Coronary artery (tissue), 2 donors: ENCODE measurements at places on chromosomes 1 and 21.

DNA sequence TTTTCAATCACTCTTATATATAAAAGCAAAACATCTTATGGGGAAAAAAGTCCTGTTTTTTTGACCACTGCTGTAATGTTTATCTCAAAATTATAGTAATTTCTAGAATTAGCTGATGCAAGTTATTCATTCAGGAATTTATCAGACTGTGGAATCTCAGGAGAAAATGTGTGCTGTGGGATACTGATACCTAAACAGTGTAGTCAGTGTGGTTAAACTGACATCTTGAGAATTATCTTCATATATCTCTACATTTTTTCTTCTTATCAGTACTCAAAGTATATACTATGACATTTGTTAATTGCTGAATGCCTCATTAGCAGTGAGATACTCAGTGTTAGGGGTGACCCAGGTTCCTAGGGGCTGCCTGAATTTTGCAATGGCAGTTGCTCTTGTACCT lies 839.3 kb downstream of the KCNT2 start:
- no peak for DNase-seq

GRCh38 chr1:198440842-198441241 lies 99.6 kb downstream of the ATP6V1G3 start:
- DNase-seq: no peak

GRCh38 chr1:94284476-94284875 lies 47.1 kb upstream of the ARHGAP29 start:
- DNase-seq: no peak

DNA sequence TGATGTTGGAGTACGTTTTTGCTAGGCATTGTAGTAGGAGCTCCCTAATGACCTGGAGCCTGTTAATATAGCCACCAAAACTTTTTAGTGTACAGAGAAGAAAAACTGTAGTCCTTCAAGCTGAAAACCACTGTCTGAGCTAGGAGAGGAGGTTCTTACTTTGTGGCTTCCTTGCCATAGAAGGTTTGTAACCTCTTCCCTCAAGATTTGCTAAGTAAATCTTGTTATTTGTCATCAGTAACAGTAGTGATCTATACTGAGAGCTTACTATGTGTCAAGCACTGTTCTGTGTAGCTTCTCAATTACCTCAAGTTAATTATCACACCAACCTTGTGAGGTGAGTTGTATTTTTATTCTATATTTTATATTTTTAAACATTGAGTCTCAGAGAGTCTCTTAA lies 21.2 kb upstream of the LRRC8C start:
- DNase-seq: no peak

DNA sequence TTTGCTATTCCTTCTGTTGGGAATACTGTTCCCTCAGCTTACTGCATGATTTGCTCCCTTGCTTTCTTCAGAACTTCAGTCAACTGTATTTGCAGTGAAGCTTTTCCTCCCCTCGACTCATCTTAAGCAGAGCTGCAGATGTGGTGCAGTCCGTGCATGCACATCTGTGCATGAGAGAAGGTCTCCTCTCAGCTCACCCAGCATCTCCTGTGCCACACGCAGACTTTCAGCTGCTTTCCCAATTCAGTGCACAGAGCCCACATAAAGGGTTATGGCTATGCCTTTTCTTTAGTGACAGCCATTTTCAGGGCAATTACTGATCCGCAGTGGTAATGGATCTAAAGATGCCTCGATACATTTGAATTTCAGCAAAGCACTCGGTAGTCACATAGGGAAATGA lies 13.5 kb upstream of the NTPCR start:
- no peak for DNase-seq

DNA sequence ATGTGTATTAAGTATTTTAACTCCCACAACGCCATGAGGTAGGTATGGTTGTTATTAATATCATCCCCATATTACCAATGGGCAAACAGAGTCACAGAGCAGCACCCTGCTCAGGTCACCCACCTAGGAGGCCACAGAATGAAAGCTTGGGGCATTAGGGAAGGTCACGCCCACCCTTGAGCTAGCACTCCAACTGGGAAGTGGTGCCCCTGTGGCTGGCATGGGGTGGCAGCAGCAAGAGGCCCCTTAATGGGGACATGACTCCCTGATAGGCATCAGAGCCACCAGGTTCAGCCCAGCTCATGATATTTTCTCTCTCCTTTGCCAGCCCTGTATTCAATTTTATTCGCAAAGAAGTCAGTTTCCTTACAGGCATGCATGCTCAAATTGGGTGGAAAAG lies 90.6 kb downstream of the DMRTB1 start:
- DNase-seq: no peak

DNA sequence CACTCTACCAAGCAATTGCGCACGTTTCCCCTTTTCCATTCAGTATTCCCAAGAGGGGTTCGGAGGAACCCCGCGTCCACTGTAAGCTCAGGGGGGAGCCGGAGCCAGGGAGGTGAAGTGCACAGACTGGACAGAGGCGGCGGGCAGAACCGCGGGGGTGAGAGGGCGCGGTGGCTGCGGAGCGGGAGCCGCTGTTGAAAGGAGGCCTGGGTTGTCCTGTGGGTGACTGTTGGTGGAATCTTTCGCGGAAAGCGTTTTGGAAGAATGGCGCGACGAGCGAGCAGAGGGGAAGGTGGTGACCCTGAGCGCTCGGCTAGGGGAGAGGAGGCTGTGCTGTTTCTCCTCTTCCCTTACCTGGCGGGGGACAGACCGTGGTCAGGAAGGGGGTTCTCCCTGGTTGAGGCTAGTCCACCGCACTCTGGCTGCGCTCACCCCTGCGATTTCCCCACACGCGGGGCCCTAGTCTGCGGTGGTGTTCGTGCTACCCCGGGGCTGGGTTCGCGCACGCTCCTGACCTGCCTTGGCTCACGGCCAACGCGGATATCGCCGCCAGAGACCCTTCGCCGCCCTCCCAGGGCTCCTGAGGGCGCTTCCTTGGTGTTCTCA lies 92.8 kb downstream of the PRKAB2 start:
- no peak for DNase-seq

GRCh38 chr1:164618202-164618564 lies 59.2 kb downstream of the PBX1 start:
- no peak for DNase-seq

GRCh38 chr1:226676381-226676780 lies 62.7 kb downstream of the ITPKB start:
- DNase-seq: no peak

DNA sequence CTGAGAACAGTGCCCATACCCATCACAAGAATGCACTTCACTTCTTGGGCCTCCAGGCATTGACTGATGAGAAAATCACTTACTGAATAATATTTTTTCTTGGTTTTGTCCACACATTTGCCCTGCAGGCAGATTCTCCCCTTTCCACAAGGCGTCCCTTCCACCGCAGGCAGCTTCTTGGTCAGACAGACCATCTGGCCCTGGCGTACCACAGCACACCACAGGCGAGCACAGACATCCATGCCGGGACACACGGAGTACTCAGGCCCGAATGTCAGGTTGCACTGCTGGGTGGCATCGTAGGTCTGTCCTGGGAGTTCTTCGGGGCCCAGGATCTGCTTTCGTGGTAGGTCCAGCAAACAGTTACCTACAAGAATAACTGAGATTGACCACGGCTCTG lies 32.5 kb downstream of the ADAMTS5 start:
- no peak for DNase-seq

DNA sequence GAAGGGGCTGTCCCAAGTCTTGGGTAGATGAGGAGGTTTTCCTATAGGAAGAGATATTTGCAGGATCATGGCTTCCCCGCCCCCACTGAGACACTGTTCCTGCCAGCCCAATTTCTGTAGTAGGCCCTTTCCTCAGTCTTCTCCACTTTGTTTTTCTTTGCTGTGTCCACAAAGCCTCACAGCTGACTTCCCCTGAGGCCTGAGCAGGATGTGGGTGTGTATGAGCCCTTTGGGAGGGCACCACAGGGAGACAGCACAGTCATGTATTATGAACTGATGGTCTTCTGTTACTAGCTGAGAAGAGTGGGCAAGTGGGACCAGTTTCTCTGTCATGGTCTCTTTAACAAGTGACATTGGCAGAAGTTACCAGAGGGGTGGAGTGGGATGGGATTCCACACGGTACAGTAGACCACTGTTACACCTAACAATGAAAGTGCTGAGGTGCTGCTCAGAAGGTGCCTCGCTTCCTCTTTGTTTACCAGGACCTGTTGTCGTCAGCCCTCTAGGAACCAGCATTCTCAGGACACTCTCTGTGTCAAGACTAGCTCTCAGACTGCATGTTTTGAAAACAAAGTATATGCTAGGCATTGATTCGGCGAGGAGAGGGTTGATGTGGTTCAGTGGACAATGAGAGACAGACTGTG lies 253.8 kb upstream of the HOOK1 start:
- DNase-seq: no peak

GRCh38 chr1:210412240-210412639 lies 83.5 kb downstream of the HHAT start:
- DNase-seq: no peak

DNA sequence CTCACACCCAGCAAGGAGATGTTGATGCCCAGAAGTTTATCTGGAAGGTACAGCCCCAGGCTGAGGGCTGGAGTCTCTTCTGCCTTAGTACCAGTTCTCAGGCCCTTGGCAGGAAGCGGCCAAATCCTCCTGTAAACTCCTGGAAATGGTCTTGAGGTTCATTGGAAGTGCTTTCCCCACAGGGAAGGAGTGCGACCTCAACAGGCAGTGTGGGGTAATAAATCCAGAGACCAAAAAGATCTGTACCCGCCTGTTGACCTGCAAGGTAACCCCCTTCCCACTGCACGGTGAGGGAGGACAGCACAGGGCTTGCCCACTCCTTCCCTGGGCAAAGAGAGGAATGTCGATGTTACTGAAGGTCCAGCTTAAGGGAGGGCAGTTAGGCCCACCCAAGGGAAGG lies 4.5 kb downstream of the ATXN7L2 start:
- no peak for DNase-seq

DNA sequence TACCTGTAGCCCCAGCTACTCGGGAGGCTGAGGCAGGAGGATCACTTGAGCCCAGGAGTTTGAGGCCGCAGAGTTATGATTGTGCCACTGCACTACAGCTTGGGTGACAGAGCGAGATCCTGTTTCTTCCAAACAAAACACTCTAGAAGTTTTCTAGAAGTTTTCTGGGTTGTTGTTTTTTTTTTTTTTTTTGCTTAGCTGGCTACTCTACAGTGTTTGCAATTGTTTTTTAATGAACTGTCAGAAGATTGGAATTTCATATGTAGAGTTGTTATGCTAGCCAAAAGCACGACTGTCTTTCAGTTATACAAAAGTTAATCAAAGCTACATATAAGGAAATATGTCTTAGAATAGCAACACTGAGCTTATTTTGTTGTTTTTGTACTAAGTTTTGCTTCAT lies 30.9 kb upstream of the NEXN start:
- no peak for DNase-seq

DNA sequence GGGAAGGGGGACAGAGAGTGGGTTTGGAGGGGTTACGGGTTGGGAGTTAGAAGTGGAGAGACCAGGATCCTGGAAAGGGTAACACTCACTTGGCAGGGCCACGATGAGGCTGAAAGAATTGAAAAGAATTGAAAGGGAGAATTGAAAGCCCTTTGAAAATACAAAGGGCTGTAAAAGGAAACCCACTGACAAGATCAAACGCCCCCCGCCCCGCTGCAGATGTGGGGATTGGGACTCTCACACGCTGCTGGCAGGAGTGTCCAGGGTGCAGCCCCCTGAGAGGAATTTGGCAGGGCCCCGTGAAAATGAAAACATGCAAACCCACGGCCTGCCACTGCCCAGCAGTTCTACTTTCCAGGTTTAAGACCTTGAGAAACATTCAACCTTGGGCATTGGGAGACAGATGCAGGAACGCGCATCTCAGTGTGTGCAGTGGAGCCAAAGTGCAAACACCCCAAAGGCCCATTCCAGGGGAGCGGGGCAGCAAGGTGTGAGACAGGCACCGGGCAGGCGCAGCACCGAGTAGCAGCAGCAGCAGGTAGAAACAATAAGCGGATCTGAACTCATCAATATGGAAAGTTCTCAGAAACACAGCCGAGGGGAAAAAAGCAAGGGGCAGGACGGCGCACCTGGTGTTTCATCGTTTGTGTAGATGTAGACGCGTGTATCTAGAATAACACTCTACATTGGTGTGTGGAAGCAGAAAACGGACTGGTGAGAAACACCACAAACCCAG lies 8.3 kb upstream of the TNFRSF1B start:
- no peak for DNase-seq

- DNase-seq: no peak
Observed at GRCh38 chr1:3775490-3776230, 3.1 kb downstream of the SMIM1 start.

DNA sequence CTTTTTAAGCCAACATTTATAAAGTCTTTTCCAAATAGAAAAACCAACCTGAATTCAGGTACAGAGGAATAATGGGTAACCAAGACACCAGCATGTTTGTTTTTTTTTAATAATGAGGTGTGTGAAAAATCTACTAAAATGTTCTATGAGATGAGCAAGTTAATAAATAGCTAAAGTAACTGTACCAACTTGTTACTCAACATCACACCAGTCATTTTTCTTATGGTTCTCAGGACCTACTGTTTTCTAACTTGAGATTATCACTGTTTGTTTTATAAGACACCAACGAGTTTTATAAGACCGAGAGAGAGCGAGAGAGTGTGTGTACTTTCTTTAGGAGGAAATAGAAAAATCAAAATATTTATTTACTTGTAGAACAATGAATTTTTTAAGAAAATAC lies 12.4 kb downstream of the ELK4 start:
- DNase-seq: no peak

DNA sequence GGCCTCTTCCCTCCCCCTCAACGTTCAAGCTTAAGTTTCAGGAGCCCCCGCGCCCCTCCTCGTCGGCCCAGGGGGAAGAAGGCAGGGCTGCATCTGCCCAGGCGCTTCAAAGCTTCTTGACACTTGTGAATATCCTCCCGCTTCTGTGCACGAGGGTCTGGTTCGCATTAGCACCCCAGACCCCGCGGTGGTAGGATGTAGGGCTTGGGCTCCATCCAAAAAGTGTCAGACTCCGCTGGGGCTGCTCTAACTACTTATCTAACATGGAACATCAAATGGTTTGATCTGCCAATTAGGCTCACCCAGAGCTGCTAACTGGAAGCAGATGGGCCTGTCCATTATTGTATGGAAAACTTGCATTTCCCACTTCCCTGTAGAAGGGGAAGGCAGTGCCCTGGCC lies 28.9 kb downstream of the TAS1R2 start:
- no peak for DNase-seq

DNA sequence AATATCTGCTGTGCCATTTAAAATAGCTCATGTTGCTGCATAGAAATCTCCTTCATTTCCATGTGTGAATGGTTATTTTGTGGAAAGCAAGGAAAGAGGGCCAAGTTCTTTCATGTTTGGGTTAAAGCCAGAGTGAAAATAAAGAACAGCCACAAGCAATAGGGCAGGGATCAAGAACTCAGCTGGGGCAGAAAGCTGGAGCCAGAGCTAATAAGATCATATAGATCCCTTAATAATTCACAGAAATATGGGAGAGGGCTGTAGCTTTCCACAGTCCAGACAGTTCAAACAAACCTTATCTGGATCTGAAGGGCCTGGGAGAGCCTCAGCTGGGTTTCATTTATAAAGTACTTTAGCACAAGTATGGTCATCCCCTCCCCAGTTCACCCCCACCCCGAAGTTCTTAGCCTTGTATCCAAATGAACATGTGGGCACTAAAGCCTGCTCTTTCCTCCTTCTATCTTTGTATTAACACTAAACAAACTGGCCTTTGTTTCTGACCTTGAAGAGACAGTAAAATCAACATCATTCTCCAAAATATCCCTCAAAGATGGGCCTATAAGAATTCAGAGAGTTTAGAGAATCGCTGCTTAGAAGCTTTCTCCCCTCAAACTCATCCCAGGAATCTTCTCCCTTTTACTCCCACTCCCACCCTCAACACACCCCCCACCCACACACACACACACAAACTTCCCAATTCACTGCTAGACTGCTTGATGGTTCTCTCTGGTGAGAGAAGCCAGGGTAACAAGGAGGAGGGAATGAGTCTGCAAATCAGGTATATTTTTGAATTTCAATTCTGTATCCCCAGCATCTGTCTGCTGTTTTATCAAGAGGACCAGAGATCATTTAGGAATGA lies 41.7 kb downstream of the UTP25 start:
- no peak for DNase-seq
